ENCODE measurements at places on chromosomes 1 and 21.

GRCh38 chr1:46407636-46408035, 13.5 kb downstream of the FAAH start:
- DNase-seq: no peak

GRCh38 chr1:2389644-2390043, 1.7 kb downstream of the MORN1 start:
- no peak for DNase-seq

DNA sequence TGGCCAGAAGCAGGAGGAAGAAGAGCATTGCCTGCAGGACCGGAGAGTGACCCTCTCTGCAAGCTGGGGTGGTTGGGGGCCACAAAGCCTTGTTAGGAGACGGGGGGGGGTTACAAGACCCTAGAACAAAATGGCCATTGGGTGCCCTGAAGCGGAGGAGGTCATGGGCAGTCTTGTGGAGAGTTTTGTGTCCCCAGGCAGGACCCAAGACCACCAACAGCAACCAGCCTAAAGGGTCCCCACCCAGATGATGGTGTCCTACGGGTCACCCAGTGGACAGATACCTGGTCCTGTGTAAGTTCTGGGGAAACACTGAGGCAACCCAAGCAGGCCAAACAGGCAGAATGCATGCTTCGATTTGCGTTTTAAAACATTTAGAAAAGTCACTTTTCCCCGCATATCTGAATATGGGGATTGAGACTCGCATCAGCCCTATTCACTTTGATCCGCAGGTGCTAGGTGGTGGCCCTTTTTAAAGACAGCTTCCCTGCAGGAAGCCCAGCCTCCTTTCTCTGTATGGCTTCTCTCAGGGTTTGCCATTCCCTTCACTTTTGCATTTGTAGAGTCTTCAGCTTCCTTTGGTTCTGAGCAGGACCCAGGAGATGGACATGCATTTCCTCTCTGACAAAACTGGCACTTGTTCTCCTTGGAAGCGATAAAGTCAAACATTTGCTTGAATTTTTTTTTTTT, 21.1 kb downstream of the GNG4 start:
- no peak for DNase-seq

DNA sequence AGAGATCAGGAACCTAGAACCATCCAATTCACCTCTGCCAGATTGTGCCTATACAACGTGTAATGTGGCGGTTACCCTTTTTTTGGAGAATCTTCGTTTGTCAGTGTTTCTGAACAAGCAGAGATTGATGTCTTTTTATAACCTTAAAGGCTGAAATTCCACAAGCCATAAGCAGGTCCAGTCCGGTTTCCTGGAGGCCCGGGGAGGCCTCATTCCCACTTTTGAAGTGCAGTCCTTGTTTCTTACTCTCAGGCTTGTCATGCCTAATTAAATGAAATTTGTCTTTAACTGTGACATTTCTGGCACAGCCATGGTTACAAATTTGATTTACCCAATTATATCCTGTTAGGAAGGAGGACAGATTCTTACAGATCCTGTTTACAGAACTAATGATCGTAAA, 27.8 kb downstream of the ZNF362 start:
- no peak for DNase-seq

GRCh38 chr1:65704318-65704717, 88.4 kb upstream of the PDE4B start:
- no peak for DNase-seq

DNA sequence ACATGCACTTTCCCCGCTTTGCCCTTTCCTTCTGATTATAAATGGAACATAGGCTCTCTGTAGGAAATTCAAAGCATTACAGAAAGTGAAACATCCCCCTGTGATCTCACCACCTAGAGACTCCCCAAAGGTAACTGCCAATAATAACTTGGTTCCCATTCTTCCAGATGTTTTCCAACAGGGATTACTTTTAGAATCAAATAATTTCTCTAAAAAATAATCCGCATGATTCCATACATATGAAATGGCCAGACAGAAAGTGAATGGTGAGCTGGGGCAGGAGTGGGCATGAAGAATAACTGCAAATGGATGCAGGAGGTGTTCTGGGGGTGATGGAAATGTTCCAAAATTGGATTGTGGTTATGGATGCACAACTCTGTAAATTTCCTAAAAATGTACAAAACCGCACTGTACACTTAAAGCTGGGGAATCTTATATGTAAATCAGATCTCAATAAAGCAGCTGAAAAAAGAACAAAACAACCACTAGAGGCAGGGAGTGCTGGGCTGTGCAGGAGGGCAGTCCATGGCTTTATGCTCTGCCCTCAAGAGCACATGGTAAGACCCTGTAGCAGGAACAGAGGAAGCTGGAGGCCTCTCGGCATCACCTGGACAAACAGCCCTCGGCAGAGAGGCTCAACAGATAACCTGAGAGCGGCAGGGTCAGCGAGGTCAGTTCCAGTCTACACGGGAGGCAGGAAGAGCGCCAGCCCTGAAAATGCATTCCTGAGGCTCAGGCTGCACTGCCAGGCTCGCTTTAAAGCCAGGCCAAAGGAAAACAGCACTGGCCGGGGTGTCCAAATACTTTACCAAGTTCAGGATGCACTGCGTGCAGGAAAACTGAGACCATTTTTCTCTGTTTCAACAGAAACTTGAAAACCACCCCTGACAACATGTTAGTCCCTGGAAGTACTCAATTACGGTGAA, 39.7 kb downstream of the CAPZB start:
- DNase-seq: peak; percentile 74

GRCh38 chr1:19617376-19617775, 26.7 kb upstream of the NBL1 start:
- DNase-seq: no peak

DNA sequence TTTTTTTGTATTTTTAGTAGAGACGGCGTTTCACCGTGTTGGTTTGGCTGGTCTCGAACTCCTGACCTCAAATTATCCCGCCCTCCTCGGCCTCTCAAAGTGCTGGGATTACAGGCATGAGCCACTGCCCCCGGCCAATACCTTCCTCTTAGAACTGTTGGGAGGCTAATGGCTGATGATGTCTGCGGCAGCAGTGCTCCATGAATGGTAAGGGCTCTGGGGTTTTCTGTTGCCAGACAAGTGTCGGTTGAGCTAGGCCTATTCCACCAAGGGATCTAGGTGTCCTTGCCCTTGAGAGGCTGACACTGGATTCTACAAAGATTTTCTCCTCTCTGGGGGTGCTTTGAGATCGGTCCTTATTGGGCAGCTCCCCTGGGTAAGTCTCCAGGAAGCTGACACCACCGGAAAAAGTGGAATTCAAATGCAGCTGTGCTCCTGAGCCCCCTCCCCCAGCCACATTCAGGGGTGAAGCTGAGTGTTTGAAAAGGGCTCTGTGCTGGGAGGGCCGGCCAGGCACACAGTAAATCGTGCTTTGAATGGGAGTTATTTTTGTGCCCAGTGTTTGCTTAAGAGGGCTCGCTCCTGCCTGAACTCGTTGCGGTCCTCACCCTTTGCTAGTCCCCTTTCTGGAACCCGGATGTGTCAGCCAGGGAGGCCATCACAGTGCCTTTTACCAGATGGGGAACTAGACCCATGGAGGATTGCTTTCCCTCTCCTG, 5.2 kb downstream of the SOX13 start:
- DNase-seq: no peak

DNA sequence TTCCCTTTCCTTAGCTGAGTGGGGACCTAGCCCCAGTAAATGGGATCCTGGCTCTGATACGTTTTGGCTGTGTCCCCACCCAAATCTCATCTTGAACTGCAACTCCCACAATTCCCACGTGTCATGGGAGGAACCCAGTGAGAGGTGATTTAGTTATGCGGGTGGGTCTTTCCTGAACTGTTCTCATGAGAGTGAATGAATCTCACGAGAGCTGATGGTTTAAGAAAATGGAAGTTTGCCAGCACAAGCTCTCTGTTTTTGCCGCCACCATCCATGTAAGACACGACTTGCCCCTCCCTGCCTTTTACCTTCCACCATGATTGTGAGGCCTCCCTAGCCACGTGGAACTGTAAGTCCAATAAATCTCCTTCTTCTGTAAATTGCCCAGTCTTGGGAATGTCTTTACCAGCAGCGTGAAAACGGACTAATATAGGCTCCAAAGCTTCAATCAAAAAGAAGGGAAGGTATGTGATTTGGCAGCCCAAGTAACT, 29.9 kb upstream of the POU2F1 start:
- DNase-seq: no peak

GRCh38 chr1:26692211-26692792, 3.5 kb upstream of the ARID1A start:
- DNase-seq: peak; percentile 92

DNA sequence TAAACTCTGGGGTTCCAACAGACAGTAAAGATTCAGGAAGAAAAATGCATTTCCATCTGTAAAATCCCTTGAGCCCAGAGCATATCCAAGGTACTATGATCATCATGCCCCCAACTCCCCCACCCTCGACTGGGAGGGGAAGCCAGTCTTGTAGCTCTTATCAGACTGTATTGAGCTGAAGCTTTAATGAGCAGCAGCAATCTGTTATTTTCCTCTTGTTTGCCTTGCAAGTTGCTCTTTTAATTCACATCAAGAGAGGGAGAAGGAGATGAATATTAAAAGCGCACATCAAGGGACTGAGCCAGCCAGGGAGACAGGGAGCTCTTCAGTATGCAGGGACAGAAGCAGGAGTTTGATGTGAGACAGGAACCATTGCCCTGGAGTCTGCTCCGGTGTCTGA, 52.5 kb upstream of the KCNA3 start:
- no peak for DNase-seq

- DNase-seq: peak; percentile 81
Observed at GRCh38 chr1:43529206-43529731, 1.4 kb upstream of the PTPRF start.

- DNase-seq: no peak
Observed at GRCh38 chr1:10734962-10735544, 61.4 kb downstream of the CASZ1 start.

- DNase-seq: no peak
Observed at GRCh38 chr21:31583498-31583897, 76.0 kb upstream of the SOD1 start.

DNA sequence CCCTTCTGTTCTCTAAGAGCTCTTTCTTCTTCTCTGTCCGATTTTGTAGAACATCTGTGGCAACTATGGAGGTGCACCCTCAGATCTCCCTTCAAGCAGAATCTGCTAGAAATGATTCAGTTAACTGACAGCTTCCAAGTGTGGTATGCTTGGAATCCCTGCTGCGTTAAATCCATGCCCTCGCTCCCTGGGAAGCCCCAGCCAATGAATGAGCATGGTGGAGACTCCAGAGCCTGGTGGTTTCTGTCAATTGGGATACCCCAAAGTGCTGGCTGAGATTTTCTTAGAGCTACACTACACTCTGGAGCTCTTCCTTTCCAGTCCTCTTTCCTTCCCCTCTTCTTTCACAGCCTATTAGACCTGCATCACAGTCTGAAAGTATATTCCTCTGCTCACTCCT, 116.3 kb upstream of the C1orf21 start:
- DNase-seq: no peak

DNA sequence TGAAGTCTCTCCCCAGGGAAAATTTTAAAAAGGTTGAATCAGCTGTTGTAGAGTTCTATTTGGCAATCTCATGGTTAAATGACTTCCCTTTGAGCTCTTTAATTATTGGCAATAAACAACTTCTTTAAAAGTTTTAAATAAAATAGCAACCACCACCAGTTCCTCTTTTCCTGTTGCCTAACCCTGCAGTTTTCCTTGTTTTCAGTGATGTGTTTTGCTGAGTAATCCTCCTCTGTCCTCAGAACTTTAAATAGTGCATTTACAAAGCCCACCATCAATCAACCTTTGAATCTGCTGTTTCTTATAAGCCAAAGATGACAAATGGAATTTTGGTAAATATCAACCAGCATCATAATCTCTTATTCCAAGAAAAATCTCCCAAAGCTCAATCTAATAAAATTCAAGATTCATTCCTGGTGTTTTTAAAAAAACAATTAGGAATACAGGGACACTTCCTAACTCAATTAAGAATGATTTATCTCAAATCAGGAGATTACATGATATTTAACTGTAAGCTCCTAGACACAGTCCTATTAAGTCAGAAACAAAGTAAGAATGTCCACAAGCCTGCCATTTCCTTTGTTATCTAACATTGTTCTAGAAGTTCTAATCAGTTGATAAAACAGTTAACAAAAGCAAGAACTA, 14.8 kb downstream of the AVPR1B start:
- DNase-seq: peak; percentile 42

Data from endothelial cell of umbilical vein (primary cell).